ENCODE measurements at places on chromosomes 4 and X. TPM values are rescaled to one million over a fixed set of nuclear protein-coding genes. Genes with fewer than 3 reads are reported as not detected.

- DNase-seq = no peak
Observed at GRCh38 chr4:137949746-137950145, 292.4 kb downstream of the SLC7A11 start.

DNA sequence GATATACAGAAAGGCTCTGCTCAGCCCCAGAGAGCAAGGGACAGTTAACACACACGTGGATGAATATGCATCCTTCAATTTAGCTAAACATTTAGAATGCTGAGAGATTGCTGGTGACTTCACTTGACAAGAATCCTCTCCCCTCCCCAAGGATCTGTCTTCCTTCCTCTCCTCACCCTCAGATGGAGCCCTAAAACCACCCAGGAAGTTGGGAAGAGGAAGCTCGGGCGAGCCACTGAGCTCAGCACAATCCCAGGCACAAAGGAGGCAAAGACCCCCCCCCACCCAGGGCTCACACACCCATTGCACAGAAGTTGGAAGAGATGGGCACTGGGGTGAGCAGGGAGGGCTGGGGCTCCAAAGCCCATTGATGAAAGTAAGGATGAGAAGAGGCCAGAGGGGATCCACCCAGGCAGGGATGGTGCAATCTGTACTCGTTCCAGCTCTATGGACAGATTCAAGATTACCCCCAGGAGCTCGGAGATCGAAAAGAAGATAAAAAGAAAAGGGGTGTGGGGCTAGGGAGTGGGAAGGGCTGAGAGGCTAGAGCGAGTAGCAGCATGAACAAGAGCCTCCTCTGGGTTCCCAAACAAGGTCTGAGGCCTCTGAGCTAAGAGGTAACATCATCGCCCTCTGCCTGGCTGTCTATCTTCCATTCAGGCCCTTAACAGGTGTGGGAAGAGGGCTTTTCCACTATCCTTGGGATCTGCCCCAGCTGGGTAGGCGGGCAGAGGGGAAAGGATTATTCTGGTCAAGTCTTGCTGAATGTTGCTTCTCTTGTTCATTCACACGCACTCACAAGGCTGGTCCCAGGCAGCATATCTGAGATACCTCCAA lies 1.2 kb downstream of the TFE3 start:
- no peak for DNase-seq

Gene GUCY1B1
- polyA plus RNA-seq = 2.2 TPM

GRCh38 chr4:52989865-52990264 lies 127.7 kb downstream of the RASL11B start:
- no peak for DNase-seq
